Omental fat pad (tissue), 4 donors: ENCODE measurements at places on chromosomes 3 and 15.
A peak's percentile ranks its signal among the peaks of the same experiment; 100 is the strongest.

GRCh38 chr15:47955021-47955420, 165.8 kb upstream of the SLC24A5 start:
- DNase-seq = no peak

- no peak for DNase-seq
Observed at GRCh38 chr3:154168998-154169795, 48.0 kb downstream of the ARHGEF26 start.

DNA sequence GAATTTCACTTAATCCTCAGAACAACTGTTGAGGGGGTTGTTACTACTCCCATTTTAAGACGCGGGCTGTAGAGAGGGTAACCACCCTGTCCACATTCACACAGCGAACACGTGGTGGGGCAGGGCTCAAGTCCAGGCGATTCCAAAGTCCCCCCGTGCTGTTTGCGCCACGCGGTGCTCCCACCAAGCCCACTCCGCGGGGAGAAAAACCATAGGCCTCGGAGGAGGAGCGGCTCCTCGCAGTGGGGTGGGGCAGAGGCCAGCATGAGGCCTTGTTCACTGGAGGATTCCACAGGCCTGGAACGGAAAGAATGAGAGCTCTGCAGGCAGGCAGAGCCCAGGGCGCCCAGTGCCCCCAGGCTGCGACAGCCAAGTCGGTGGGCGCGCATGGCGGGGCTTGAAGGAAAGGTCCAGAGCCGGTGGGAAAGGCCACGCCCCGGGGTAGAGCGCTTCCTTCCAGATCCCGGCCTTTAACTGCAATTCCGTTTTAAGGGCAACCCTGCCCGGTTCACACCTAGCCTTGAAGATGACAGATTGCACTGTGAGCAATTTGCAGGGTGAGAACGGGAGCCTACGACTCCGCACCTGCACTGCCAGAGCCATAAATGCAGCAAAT, 161.8 kb upstream of the TBL1XR1 start:
- no peak for DNase-seq

GRCh38 chr3:30858894-30859389, 35.5 kb downstream of the GADL1 start:
- no peak for DNase-seq

DNA sequence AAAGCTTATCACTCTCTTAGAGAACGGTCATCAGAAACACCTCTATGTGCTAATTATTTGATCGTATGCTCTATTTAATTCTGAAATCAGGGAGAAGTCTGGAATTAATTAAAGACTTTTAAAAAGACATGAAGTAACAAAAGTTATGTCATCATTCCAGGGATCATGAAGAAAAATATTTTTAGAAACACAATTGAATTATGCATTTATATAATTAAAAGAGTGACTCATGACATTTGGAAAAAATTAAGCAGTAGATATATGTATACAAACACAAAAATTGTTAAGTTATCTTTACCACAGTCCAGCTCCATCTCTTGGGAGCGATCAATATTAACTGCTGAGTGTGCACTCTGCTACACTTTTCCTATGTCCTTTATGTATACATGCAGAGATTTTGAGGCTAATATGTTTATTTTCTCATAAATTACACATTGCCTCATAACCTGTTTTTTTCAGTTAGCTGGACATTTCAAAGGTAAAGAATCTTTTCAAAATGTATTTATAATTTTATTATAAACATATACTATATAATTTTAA, 717.7 kb downstream of the GBE1 start:
- DNase-seq = no peak

DNA sequence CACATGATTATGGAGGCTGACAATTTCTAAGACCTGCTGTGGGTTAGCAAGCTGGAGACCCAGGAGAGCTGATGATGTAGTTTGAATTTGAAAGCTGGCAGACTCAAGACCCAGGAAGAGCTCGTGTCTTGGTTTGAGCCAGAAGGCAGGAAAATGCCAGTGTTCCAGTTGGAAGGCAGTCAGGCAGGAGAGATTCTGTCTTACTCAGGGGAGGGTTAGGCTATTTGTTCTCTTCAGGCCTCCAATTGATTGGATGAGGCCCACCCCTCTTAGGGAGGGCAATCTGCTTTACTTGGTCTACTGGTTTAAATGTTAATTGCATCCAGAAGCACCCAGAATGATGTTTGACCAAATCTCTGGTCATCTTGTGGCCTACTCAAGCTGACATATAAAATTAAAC, 40.4 kb upstream of the IGF2BP2 start:
- DNase-seq = no peak

- DNase-seq = no peak
Observed at GRCh38 chr15:53114960-53115359, 324.8 kb upstream of the ONECUT1 start.

GRCh38 chr3:51937611-51938450, 3.9 kb downstream of the RRP9 start:
- DNase-seq = no peak

GRCh38 chr3:74080056-74080461, 455.3 kb upstream of the PDZRN3 start:
- DNase-seq = no peak

DNA sequence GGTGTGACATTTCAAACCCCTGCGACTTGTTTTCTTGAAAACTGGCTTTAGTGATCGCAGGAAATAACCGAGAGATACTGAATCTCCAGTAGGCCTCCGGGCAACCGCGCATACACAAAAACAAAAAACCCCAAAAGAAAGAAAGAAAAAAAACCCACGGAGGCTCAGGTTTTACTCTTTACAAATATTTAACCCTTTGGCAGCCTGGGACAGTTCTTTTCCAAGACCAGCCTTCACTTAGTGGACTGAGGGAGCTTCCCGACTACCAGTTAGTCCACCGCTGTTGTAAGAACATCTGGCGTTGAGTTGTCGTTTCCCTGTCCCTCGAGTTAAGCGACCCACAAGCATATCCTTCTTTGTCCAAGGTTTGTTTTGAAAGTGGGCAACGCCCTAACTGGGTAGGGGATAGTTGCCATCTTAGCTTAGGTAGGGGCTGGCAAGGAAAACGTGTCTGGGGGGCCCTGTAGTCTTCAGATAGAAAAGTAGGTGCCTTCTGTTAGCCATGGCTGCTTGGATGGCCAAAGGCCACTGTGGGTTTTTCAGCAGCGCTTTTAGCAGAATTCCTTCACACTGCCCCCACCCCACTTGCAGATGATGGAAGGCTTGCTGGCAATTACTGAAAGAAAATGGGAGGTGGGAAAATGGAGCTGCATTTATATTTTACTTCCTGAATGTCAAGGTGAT, 6.9 kb downstream of the ISL2 start:
- no peak for DNase-seq

DNA sequence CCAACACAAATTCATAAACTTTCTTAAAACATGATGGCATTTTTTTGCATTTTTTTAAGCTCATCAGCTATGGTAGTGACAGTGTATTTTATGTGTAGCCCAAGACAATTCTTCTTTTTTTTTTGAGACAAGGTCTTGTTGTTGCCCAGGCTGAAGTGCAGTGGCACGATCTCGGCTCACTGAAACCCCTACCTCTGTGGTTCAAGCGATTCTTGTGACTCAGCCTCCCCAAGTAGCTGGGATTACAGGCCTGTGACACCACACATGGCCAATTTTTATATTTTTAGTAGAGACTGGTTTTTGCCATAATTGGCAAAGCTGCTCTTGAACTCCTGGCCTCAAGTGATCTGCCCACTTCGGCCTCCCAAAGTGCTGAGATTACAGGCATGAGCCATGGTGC, 17.3 kb upstream of the USP50 start:
- DNase-seq = no peak

DNA sequence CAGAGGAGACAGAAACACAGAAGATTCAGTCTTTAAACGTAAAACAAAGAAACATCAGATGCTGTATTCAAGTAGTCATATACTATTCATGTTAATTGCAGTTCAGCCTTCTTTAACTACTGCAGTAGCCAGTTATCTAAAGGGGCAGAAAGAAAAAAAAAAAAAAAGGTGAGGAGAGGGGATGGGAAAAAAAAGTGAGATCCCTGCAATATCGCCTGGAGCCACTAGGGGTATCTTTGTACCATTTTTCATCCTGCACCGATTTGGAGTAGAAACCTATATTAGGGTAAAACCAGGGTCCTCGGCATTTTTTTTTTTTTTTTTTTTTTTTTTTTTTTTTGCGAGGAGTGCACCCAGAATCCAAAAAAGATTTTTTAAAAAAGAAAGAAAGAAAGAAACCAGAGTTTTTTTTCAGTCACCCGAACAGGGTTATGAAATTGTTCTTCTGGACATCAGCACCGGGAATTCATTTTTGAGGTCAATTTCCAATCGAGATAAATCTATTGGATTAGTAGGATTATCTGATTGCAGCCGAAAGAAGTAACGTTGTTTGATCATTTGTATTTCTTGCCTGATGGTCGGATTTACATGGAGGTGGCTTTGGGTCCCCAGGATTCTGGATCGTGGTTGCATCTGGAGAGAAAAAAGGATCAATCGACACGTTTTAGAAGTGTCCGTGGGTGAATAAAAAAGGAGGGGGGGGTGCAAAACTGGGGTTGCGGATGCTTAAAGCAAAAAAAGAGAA, 186.7 kb downstream of the NLGN1 start:
- no peak for DNase-seq

- DNase-seq = no peak
Observed at GRCh38 chr3:20376665-20377217, 190.7 kb upstream of the SGO1 start.

GRCh38 chr3:72625602-72626337, 222.5 kb downstream of the SHQ1 start:
- no peak for DNase-seq

GRCh38 chr15:96359616-96360521, 29.4 kb downstream of the NR2F2 start:
- no peak for DNase-seq

DNA sequence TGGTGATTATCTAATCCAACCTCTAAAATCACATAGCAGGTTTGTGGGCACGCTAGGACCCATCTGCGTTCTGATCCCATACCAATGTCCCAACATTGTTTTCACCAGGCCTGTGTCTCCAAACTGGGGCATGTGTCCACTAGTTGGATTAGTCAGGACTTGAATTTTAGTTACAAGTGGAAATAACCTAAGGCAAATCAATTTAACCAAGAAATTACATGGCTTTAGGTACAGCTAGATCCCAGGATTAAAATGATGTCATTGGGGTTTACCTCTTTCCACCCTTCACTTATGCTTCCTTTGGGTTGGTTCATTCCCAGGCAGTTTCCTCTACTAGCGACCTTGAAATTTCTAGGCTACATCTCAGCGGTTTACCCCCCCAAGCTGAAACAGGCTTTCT, 47.2 kb upstream of the PXYLP1 start:
- DNase-seq = no peak

DNA sequence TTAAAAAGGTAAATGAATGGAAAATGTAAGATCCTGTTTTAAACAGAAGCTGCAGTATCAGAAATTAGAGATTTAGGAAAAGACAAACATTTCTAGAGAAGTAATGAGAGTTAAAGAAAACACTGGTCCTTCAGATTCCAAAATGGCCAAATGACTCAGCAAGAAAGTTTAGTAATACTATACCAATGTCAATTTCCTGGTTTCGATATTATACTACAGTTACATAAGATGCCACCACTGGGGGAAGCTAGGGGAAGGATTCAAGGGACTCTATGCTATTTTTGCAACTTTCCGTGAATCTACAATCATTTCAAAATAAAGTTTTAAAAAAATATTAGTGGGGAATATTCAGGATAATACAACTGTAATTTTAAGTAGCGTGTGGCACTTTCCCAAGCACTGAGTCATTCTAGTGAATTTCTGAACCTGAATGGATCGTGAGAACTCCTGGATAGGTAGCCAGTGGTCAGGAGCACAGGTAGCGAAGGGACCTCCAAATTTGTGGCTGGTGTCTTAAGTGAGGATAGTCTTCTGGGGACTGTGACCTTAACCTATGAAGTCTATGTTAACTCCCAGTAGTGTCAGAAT, 37.6 kb downstream of the TMCC1 start:
- DNase-seq = no peak

DNA sequence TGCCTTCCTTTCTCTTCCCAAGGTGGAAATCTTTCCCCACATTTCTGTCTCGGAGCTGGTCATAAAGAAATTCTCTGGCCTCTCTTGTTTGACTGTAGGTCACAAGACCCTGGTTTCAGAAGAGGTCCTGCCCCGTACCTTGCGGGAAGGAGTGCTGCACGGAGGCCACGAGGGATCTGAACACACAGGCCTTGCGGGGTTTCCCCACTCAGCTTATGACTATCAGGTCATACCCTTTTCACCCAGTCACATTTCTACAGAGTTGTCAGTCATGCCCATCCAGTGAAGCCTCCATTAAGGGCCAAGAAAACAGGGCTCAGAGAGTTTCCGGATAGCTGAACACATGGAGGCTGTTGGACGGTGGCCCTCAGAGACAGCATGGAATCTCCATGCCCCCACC, 54.7 kb upstream of the ATP13A3 start:
- DNase-seq = no peak

GRCh38 chr3:64067506-64068346, 44.4 kb upstream of the PSMD6 start:
- DNase-seq = no peak

DNA sequence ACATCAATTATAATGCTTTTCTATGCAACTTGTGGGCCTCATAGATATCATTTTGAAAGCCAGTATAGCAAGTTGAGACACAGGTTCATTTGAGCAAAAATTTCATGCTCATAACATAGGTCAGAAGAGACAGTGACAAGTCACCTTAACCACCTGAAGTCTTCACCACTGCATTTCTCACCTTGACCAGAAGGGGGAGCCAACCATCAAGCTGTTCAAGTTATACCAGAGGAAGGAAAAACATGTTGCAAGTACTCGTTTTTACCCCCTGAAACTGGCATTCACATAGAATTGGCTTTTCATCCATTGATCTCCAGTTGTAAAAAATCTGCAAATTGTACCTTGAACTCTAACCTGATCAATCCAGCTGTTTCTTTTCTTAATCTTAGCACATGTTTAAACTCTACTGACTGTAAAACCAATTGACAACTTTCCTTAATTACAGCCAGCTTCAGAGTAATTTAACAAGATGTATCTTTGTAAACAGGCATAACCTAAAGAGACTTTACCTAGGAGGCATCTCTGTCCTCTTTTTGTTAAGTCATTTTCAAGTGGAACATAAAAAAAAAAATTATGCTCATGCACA, 1.4 kb downstream of the LMOD3 start:
- DNase-seq = peak; percentile 71

- no peak for DNase-seq
Observed at GRCh38 chr3:9902372-9903237, at the start of gene IL17RE. Gene IL17RE (plus strand): TSS chr3:9902848. CDS start chr3:9902933, 85 bp downstream.

- DNase-seq = no peak
Observed at GRCh38 chr15:79881668-79882067, 15.1 kb downstream of the MTHFS start.

DNA sequence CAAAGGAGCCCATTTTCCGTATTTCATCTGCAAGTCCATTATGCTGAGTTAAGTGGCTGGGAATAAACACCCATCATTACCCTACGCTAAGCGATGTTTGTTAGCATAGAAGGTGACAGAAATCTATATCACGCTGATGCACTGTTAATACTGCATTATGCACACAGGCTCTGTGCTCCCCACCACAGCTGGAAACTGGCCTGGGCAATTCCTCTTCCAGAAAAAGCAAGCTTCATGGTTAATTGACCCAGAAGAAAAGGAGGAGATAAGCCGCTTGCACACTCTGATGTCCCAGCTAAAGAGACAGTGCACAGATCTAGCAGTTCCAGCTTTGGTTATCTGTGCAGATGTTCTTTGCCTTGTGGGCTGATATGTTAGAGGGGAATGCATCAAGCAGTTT, 232.6 kb downstream of the NTRK3 start:
- no peak for DNase-seq

- no peak for DNase-seq
Observed at GRCh38 chr3:185087419-185087818, 65.4 kb downstream of the C3orf70 start.

GRCh38 chr3:61893840-61894566, 332.6 kb downstream of the PTPRG start:
- no peak for DNase-seq

GRCh38 chr15:56295433-56295832, 51.8 kb upstream of the RFX7 start:
- DNase-seq = no peak
